ENCODE measurements at places on chromosomes 7 and 10.

DNA sequence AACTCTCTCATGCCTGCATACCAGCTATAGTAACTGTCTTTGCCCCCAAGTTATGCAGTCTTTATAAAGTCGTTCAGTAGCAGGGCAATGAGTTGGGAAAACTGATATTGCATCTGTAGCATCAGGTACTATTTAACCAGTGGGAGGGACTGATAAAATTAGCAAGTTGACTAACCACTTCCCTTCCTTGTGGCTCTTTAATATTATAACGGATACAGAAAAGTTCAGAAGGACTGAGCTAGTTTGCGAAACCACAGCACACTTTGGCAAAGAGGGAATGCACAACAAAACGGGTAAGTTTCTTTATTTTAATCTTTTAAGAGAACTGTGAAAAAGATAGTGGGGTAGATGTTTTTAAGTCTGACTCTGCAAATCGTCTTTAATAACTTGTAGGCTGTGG is 205.3 kb upstream of the HDAC9 start:
- DNase-seq: no peak

GRCh38 chr10:131982185-131982756 is 548 bp upstream of the BNIP3 start:
- no peak for DNase-seq

- DNase-seq: no peak
Observed at GRCh38 chr7:4249241-4249640, 432.9 kb upstream of the FOXK1 start.

- DNase-seq: no peak
Observed at GRCh38 chr10:132984801-132985545, 42.6 kb upstream of the CFAP46 start.

DNA sequence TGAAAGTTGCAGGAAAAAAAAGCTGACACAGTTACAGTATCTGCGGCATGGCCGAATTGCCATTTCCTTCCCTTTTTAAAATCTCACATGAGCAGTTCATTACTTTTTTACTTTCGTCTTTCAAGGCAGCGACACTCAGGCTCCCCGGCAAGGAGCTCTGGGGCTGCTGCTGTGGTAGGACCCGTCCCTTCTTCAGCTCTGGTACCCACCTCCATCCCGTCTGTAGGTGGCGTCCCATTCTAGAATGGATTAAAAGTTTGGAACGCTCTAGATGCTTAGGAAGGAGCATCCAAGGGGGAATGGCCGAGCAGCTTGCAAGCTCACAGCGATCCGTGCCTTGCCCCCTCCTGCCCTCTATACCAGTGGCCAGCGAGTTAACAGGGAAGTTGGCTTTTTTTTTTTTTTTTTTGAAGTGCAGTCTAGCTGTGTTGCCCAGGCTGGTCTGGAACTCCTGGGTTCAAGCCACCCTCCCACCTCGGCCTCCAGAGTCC is 22.8 kb upstream of the TTYH3 start:
- no peak for DNase-seq

- DNase-seq: no peak
Observed at GRCh38 chr10:123229927-123230630, 75.9 kb downstream of the BUB3 start.

DNA sequence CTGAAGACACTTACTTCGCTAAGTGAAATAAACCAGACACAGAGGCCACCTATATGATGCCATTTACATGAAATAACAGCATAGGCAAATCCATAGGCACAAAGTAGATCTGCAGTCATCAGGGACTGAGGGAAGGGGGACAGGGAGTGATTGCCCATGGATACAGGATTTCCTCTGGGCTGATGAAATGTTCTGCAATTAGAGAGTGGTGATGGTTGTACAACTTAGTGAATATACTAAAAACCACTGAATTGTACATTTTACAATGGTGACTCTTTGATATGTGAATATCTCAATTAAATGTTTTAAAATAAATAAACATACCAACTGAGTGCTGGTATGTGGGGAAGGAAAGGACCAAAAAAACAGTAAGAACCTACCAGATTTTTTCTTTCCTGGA is 20.4 kb downstream of the PPA1 start:
- no peak for DNase-seq

DNA sequence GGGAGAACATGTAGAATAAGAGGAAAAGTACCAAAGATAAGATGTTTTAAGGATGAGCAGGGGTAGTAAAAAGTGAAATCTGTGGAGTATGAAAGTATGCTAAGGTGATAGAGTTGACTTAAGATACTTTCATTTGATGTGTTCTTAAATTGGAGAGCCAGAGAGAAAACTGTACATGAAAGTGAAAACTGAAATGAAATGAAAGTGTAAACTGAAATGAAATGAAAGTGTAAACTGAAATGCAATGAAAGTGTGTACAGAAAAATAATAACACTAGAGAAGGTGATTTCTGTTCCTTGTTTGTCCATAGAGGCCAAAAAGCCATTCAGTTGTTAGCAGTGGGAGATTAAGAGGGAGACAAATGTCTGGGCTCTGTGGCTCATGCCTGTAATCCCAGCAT is 17.5 kb downstream of the AHR start:
- no peak for DNase-seq

- DNase-seq: no peak
Observed at GRCh38 chr7:42347616-42348015, 110.6 kb upstream of the GLI3 start.

DNA sequence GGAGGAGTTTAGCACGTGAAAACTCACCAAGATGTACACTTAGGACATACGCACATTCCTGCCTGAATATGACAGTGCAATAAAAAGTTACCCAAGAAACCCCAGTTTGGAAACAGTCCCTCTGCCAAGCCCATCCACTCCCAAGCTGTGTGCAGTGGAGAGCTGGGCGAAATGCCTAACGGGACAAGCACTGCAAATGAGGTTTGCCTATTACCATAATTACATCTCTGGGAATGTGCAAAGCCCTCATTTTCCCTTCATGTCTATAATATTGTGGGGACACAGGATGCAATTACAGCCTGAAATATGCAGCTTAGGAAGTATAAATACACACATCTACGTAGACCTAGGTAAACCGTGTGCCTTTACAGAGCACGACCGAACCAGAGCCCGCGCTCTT is 117.5 kb downstream of the PLXNA4 start:
- no peak for DNase-seq

DNA sequence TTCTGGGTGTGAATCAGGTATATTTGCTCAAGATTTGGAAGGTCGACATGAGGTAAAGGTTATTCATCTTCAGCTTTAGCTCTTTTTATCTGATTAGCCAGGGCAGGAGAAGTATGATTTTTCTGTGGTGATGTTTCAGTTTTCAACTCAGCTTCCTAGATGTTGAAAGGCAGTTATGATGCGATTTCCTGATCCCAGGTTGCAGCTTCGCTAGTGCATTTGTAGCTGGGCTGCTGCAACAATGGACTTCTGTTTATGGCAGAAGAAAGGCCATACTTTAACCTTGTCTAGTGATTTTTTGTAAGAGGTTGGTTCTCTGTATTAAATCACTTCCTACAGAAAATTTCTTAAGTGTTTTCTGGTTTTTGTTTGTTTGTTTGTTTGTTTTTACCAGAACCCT is 619.3 kb downstream of the AUTS2 start:
- no peak for DNase-seq

- no peak for DNase-seq
Observed at GRCh38 chr7:42156967-42157721, 79.9 kb downstream of the GLI3 start.

- DNase-seq: no peak
Observed at GRCh38 chr10:30098629-30099028, 39.2 kb upstream of the JCAD start.

- DNase-seq: no peak
Observed at GRCh38 chr10:45408421-45409319, 34.7 kb downstream of the ALOX5 start.

GRCh38 chr7:71627651-71628050 is 495.7 kb downstream of the GALNT17 start:
- no peak for DNase-seq

GRCh38 chr10:5685764-5686240 is 1.2 kb downstream of the TASOR2 start:
- DNase-seq: no peak

DNA sequence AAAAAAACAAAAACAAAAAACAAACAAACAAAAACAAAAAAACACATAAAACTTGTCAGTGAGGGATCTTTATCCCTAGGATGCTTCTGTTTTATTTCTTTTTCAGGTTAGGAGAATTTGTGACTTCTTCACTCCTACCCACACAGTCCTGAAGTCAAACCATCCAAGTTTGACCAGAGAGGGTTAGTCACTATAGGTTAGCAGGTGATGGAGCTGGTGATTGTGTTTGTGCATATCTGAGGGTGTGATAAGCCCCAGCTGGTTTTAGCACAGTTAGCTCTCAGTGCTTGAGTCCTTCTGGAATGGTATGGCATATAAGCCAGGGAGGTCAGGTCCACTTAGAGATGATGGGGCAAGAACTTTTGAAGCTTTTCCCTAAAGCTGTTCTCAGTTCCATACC is 11.8 kb upstream of the IKZF1 start:
- DNase-seq: no peak

DNA sequence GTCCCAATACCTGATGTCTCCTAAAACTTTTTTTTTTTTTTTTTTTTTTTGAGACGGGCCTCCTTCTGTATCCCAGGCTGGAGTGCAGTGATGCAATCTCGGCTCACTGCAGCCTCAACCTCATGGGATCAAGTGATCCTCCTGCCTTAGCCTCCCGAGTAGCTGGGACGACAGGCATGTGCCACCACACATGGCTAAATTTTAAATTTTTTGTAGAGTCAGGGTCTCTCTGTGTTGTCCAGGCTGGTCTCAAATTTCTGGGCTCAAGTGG is 28.4 kb downstream of the GTF2IRD1 start:
- DNase-seq: no peak

- DNase-seq: no peak
Observed at GRCh38 chr10:122530177-122530576, 30.4 kb upstream of the DMBT1 start.

- no peak for DNase-seq
Observed at GRCh38 chr7:155770241-155770640, 42.0 kb downstream of the SHH start.
